ENCODE measurements at places on chromosomes 11 and 22. TPM values are rescaled to one million over a fixed set of nuclear protein-coding genes. Genes with fewer than 3 reads are reported as not detected.

The CNIH2 gene
- 2.2 TPM for total RNA-seq

The LMO2 gene
- 14.0 TPM for total RNA-seq

DNA sequence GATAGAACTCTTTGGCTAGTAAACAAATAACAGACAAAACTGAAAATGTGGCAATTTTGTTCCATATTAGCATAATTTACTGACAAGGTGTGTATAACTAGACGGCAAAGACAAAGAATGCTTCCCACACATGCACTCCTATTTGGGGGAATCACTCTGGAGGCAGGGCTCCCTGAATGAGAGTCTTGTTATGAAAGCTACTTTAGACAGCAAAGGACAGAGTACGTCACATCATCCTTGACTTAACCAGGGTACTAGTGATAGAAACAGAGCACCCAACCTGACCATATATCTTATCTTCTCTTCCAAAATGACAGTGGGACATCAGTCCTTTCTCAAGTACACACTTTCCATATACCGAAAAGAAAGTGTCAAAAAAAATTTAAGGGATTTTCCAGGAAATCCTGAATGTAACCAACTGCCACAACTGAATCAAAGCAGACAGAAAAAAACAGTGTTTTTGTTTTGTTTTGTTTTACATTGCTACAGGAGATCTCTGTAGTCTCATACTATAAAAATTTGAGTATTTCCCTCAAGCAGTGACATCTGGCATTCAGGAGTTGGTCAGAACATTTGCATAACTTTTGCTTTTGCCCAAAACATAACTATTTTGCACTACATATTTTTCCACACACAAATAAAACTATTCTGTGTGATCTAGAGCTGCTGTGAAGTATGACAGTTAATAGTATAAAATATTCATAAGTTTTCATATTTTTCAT is 98.9 kb downstream of the ARHGAP20 start:
- DNase-seq, result no peak

DNA sequence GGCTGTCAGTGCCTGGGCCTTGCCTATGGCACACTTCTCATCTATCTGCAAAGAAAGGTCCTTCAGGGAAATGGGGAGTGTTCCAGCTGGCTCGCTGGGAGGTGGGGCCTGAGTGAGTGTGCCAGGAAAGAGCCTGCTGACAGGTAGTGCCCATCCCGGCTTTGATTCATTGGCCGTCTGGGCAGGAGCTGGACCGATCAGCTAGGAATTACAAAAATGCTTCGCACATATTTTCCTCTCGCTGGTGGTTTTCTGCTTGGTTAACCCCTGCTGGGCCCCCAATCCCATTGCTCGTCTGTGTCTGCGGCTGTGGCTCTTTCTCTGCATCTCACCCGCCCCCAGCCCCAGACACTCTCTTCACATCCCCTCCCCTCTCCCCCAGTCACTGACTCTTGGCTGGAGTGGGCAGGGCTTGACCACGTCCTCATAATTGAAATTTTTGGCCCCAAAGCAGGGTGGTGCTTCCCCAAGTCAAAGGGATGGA is 10.8 kb downstream of the LIF start:
- DNase-seq, result no peak

Measured in ureter (tissue), 1 donor.